Natural killer cell treated with Interleukin-12 subunit alpha and Interleukin-12 subunit beta and Interleukin-15 and Interleukin-18, amount 100 ng/mL, for 72 hours (primary cell): ENCODE measurements at places on chromosomes 7 and 10. TPM values are rescaled to one million over a fixed set of nuclear protein-coding genes. Genes with fewer than 3 reads are reported as not detected.

- no peaks in the 10 kb centered on the region for H3K27me3 ChIP-seq
- no peak overlapping the region for H3K27ac ChIP-seq
- H3K4me1 ChIP-seq, result no peaks in the 10 kb centered on the region
- no peak for DNase-seq
Observed at GRCh38 chr7:79298145-79298760, 155.2 kb downstream of the MAGI2 start.

DNA sequence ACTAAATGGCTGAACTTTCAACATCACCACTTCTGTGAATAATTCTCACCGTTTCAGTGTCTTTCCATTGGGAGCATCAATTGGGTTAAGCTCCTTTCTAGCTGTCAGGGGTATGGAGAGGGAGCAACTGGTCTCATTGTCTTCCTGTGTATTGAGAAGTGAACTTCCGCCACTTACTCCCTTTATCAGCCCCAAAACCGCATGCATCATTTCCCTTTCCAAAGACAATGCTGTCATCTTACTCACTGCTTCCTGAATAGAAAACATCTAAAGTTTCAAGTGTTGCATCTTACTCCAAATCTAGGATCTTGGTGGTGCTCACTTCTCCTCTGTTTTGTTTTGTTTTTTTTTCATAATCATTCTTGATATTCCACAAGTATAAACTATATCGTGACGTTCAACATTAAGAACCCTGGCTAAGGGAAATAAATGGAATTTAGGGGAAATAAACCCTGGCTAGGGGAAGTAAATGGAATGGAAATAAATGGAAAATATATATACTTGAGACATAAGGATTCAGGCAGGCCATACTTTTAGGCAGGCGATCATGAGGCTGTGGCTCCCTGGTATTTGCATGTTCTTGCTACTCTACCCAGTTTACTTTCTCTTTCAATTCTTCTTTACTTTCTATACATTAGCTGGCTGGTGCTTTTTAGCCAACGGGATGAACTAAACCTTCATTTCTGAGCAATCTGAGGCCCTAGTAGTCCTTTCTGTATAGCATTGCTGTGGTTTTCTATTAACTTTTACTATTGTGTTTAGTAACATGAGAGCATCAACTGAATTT lies 371.9 kb downstream of the BMPER start:
- H3K4me3 ChIP-seq, result no peak overlapping the region
- H3K4me1 ChIP-seq, result no peaks in the 10 kb centered on the region
- DNase-seq, result no peak
- no peaks in the 10 kb centered on the region for H3K27me3 ChIP-seq
- no peak overlapping the region for H3K27ac ChIP-seq
- H3K36me3 ChIP-seq, result no peaks in the 10 kb centered on the region

DNA sequence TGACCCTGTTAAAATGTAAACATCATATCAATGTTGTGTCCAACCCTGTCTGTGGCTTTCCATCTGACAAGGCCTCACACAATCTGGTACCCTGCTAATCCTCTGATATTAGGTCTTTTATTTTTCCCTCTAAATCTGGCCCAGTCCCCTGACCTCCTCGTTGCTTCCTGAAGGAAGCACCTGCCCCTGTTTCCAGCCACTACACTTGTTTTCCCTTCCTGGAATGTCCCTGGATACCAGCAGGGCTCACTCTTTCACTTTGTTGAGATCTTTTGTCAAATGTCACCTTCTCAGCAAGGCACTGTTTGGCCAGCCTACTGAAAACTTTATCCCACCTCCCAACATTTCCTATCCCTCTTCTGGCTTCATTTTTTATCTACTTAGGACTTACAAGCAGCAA lies 2.1 kb downstream of the SAMD9L start:
- peaks cover 25% of the 10 kb centered on the region for H3K36me3 ChIP-seq
- H3K27ac ChIP-seq, result peak overlapping the region; percentile 100
- no peaks in the 10 kb centered on the region for H3K27me3 ChIP-seq
- no peak for DNase-seq
- H3K4me3 ChIP-seq, result peak overlapping the region; percentile 65

Gene SHTN1
- total RNA-seq, result not detected

DNA sequence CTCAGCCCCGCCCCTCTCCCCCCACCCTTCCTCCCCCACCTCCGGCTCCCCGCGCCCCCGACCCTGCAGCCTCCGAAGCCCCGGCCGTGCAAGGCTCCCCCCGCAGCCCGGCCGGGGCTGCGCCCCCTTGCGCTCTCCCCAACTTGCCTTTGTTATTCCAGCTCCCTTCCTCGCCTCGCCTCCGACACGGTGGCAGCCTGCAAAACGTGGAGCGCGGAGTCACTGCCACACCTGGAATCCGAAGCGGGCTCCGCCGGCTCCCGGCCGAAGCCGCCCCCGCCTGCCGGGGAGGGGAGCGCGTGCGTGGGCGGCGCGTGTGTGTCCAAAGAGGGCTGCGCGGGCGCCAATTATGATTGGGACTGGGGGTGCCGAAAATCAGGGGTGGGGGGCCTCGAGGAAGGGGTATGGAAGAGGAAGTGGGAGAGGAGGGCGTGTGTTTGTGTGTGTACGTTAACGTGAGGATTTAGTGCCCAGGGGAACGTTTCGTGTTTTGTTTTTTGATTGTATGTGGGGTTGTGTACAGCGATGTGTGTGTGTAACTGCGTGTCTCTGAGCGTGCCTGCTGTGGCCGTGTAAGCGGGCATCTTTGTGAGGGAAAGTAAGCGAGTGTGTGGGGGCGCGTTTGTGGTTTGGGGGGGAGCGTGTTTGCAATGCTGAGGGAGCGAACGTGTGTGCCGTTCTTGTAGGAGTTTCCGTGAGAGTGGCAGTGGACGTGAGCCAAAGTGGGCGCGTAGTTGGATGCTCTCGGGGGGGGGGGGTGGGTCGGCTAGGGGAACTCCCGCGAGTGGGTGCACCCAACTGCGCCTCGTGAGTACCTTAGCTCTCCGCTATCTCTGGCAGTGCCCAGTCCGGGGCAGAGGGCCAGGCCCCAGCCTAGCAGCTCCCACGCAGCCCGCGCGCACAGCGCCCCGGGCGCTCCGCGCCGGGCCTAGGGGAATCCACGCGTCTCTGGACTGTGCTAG lies 1.2 kb upstream of the ZMIZ1 start:
- peak overlapping the region; percentile 4 for H3K27ac ChIP-seq
- H3K27me3 ChIP-seq, result no peaks in the 10 kb centered on the region
- no peaks in the 10 kb centered on the region for H3K36me3 ChIP-seq

DNA sequence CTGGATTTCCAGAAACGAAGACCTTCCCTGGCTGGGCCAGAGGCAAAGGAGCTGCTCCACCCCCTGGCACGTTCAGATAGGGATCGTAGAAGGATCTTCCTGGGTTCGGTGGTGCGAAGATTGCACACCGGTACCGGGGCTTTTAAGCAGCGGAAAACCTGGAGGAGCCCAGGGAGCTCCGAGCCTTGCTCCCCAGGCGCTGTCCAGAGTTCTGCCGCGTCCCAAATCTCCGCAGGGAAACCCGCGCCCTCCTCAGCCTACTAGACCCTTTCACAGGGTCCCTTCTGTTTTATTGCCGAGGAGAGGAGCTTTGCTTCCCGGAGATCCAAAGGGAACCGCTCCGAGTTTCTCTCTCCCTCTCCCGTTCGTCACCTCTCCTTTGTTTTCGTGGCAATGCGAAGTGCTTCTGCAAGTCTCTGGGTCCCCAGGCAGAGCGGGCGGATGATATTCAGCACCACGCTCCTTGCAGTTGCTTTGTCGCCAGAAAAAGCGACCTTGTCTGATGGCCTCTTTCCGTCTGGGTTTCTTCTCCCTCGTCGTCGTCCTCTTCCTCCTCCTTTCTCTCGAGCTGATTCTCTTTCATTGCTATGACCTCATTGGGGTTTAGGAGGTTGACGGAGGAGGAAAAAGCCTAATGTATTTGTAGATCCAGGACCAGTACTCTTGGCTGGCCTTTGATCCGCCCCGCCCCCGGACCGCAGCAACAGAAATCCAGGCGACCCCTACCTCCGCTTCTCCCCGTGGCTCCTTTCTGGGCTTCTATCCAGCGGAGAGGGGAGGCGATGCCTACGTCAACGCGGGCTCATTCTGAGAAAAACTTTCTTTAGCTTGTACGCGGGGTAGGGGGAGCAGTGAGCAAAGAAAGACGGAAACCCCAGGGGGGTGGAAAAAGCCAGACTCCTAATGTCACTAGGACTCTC lies at the start of gene TMEM196:
Gene TMEM196, minus strand, starts transcription at position 777 of the 920 bp plus-strand sequence. CDS start 921 bp downstream, outside the sequence.
- no peak within 1 kb of the TSS for H3K27ac ChIP-seq
- no peaks in the 10 kb centered on the region for H3K36me3 ChIP-seq
- peaks cover 35% of the 10 kb centered on the region for H3K27me3 ChIP-seq
- no peak within 1 kb of the TSS for H3K4me3 ChIP-seq
- DNase-seq, result no peak

Gene NPFFR1
- 0.02 TPM for total RNA-seq

Gene RSPH10B
- total RNA-seq, result 0.64 TPM

Gene KCNH2
- 0.22 TPM for total RNA-seq

DNA sequence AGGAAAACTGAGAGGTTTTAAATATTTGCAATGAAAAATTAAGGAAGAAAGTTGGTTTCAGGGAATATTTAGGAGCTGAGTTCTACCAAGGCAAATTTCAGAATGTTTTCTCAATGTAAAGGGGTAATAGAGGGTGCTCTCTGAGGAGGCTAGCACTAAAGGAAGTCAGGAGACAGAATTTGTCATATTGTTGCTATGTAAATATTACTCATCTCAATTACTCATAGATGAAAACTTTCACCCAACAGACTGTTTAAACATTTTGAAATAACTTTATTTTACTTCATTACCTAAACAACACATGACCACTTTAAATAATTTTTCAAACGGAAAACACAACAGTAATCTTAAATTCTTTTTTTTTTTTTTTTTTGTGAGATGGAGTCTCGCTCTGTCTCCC lies 274.8 kb upstream of the NRG3 start:
- H3K27me3 ChIP-seq, result no peaks in the 10 kb centered on the region
- no peaks in the 10 kb centered on the region for H3K4me1 ChIP-seq
- H3K4me3 ChIP-seq, result no peak overlapping the region
- H3K27ac ChIP-seq, result no peak overlapping the region

DNA sequence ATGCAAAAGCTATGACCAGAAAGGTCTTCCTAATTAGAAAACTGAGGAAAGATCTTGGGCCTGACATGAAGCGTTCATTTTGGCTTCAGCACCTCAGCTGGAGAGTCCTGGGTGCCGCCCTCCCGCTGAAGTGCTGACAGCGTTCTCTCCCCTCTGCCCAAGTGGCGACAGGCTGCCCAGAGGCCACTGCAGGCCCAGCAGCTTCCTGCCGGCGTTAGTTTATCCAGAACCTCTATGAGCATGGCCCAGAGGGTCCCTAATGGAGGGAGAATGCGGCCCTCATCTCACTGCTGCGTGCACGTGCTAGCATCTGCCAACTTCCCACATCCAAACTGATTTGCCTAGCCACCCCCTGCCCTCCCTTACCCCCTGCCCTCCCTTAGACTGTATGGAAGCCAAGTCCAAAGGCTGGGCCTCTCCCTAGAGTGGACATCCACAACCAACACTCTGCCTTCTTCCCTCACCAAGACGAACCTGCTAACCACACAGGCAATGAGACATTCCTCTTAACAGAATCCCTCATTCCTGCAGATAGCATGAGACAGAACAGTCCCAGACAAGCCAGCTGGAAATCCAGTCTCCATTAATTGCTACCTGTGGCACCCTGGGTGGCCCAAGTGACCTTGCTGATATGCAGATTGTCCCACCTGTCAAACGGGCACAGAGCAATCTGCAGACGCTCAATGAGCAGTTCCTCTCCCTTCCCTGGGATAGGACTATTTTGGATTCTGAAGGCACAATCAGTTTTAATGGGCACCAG lies 108.4 kb downstream of the C10orf90 start:
- no peak overlapping the region for H3K4me3 ChIP-seq
- no peak for DNase-seq
- no peaks in the 10 kb centered on the region for H3K27me3 ChIP-seq
- H3K36me3 ChIP-seq, result no peaks in the 10 kb centered on the region
- H3K27ac ChIP-seq, result no peak overlapping the region

Gene AMZ1
- total RNA-seq, result not detected

Gene TIAL1
- 152 TPM for total RNA-seq

- no peak overlapping the region for H3K27ac ChIP-seq
- no peak overlapping the region for H3K4me3 ChIP-seq
- no peak for DNase-seq
- peaks cover 8% of the 10 kb centered on the region for H3K27me3 ChIP-seq
Observed at GRCh38 chr10:126634911-126635310, 35.6 kb downstream of the C10orf90 start.

- no peak overlapping the region for H3K4me3 ChIP-seq
- no peak for DNase-seq
- H3K27me3 ChIP-seq, result no peaks in the 10 kb centered on the region
- H3K4me1 ChIP-seq, result no peaks in the 10 kb centered on the region
- no peaks in the 10 kb centered on the region for H3K36me3 ChIP-seq
Observed at GRCh38 chr10:131571865-131572264, 260.3 kb upstream of the TCERG1L start.

Gene PNLIPRP2
- total RNA-seq, result not detected

DNA sequence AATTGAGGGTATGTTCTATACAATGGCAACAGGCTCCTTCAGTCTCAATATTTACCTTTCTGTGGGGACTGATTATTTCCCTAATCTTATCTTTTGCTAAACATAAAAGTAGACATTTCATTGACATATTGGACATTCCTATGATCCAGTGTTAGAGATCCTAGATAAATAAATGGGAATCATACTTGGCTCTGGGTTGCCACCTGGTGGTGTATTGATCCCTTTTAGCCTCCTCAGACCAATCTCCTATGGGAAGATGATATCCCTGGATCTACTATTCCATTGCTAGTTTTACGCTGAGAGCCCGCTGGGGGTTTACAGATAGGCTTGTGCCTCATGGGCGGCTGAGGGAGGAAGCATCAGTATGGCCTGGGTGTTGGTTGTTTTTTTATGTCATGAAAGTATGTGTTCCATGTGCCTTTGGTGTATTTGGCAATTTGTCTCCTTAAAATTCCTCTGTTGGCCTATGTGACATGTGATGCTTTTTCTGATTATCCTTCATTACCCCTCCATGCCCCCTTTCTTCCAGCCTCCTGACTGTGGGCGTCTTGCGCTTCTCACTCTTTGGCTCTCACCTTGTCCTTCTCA lies 18.8 kb downstream of the CELF2 start:
- H3K4me3 ChIP-seq, result no peak overlapping the region
- H3K27ac ChIP-seq, result no peak overlapping the region
- no peaks in the 10 kb centered on the region for H3K36me3 ChIP-seq
- H3K27me3 ChIP-seq, result peaks cover 10% of the 10 kb centered on the region

DNA sequence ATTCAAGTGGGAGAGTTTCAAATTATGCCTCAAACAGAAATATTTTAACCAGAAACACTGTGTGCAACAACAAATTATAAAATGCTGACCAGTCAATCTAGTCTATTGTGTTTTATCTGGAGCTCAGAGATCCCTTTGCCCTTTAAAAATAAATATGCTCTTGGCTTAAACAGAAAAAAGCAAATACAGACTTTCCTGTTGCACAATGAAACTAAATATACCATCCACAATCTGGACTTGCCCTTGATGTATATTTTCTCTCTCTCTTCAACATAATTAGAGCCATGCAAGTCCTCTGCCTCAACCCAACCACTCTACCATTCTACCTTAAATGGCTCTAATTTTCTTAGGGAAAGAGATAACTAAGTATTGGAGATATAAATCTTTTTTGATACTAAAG lies 34.9 kb downstream of the ASAH2 start:
- DNase-seq, result no peak
- no peaks in the 10 kb centered on the region for H3K4me1 ChIP-seq
- H3K36me3 ChIP-seq, result no peaks in the 10 kb centered on the region
- peaks cover 6% of the 10 kb centered on the region for H3K27me3 ChIP-seq
